Effector memory CD4-positive, alpha-beta T cell (primary cell): ENCODE measurements at places on chromosomes 4 and X.

GRCh38 chr4:37220685-37221084 is 23.9 kb upstream of the NWD2 start:
- no peak for DNase-seq

GRCh38 chr4:182242787-182243186 is 415 bp upstream of the TENM3 start:
- DNase-seq: no peak

DNA sequence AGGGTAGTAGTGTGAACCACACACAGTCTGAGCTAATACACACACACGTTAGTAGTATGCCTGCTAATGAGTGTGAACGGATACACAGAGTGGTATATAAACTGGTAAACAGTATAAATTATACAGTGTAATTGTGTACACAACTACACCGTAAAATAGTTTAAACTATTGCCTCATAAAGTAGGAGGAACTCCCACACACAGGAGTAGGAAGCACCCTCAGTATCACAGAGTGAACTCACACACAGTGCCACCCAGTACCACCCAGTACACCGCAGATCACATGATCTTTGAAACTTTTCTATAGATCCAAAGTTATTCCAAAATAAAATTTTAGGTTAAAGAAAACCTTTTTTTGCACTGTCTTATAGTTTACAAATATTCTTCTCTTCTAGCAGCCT is 275.1 kb downstream of the ADGRA3 start:
- no peak for DNase-seq

DNA sequence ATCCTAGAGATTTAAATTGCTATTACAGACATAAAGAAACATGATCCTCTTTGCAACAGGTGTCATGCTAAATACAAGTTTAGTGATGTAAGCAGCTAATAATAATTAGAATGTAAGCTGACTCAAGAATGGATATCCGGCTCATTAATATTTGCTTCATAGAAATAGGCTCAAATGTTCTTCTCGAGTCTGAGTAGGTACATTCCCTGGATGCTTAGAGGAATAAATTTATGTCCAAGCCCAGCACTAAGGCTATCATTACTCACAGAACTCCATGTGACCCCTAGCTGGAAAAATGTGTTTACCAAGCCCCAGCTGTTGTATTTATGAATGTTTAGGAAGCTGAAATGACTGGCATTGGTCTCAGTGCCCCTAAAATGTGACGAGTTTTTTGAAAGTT is 87.6 kb upstream of the TSPAN7 start:
- no peak for DNase-seq

- DNase-seq: no peak
Observed at GRCh38 chr4:82551734-82552133, 10.1 kb downstream of the TMEM150C start.

DNA sequence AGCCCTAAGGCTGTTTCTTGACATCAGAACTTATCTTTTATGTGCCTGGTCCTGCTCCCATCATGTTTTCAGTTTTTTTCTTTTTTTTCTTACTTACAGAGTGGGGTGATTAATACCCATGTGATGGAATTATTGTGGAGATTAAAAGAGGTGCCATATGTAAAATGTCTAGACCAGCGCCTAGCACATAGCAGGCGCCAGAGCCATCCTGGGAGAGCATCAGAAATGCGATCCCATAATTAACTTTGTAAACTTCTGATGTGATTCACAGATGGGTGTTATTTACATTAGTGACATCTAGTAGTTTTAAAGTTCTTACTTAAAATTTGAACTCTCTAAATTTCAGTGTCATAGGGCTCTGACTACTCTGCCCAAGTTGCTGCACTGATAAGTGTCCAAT is 66.2 kb upstream of the PGRMC2 start:
- no peak for DNase-seq

- DNase-seq: peak; percentile 9
Observed at GRCh38 chrX:119573840-119574393, 446 bp upstream of the UBE2A start.

GRCh38 chrX:46953597-46953996 is 41.4 kb downstream of the JADE3 start:
- DNase-seq: no peak

DNA sequence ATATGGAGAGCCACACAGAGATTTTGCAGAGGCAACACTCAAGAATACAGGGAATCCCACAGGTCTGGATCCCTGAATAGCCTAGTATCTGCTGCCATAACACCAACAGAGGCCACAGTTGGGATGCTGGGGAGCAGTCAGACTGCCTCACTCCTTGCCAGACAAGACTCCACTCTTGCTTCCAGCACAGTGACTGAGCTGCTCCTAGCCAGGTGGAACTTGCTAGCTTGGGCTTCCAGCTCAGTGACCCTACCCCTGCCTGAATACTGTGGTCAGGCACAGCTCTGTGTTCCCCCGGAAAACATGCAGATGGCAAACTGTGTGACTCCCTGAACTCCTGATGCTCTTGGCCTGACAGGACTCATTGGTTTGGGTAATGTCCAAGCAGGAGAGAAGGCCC is 251.8 kb downstream of the KCTD8 start:
- no peak for DNase-seq

- DNase-seq: no peak
Observed at GRCh38 chr4:2933566-2934076, 29.6 kb downstream of the NOP14 start.

GRCh38 chr4:74410272-74410671 is 34.7 kb upstream of the AREG start:
- no peak for DNase-seq
